CD4-positive, alpha-beta T cell treated with Interleukin-2 at 100 ng/mL for 4 hours (primary cell): ENCODE measurements at places on chromosomes 16 and 17.

- DNase-seq: no peak
These were observed 568 bp upstream of the TNK1 start for GRCh38 chr17:7380321-7380720.

- no peak for DNase-seq
These were observed 2.9 kb upstream of the CLDN9 start for GRCh38 chr16:3009568-3010390.

DNA sequence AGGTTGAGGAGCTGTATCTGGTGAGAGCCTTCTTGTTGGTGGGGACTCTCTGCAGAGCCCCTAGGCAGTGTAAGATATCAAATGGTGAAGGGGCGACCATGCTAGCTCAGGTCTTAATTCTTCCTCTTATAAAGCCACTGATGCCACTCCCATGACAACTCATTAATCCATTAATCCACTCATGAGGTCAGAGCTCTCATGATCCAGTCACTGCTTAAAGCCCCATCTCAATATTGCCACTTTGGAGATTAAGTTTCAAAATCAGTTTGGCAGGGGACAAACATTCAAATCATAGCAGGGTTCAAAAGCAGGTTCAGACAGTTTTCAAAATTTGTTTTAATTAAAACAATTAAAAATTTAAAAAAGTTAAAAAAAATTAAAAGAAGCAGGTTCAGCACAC lies 13.1 kb upstream of the SPECC1 start:
- DNase-seq: no peak

GRCh38 chr16:48558371-48558841 lies 51.6 kb downstream of the N4BP1 start:
- DNase-seq: peak; percentile 31

DNA sequence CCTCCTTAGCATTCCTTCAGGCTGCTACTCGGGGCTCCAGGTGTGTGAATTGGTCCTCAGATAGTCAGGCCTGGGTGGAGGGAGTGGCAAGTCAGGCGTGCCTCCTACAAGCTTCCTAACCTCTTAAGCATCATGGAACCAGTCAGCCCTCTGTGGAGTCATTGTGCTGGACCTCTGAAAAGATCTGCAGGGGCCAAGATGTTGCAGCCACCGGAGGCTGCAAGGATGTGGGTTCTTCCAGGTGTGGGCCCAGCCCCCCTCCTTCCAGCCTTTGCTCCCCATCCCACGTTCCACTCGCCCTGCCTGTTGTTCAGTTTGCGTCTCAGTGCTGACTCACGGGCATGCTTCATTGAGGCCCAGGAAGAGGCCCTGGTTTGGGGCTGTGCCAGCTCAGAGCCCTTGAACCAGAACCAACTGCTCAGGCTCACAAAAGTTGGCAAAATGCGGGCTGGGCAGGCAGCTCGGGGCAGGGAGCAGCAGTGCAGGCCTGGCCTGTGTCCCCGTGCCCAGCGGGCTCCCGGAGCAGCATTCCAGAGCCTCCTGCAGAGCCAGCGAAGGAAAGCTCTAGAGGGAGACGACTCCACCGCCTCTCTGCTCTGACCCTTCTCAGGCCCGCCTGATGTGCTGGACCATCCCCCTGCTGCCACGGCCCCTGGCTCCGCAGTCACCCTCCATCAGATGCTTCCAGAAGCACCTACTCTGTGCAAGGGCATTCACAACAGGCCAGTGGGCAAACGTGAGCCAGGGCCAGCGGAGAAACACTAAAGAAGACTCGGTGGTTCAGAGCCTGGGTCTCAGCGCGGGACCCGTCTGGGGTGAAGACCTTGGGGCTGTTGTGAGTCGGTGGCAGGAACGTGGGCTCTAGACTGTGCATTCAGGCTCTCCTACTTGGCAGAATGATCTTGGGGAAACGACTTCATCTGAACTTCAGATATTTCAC lies 7.5 kb downstream of the LDHD start:
- peak; percentile 72 for DNase-seq

DNA sequence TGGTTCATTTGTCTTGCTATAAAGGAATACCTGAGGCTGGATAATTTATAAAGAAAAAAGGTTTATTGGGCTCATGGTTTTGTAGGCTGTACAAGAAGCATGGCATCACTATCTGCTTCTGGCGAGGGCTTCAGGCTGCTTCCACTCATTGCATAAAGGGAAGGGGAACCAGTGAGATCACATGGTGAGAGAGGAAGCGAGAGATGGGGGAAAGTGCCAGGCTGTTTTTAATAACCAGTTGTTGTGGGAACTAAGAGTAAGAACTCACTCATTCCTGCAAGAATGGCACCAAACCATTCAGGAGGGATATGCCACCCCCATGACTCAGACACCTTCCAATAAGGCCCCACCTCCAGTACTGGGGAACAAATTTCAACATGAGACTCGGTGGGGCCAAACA lies 24.3 kb downstream of the SPECC1 start:
- no peak for DNase-seq

- DNase-seq: no peak
These were observed 165.4 kb downstream of the UTP18 start for GRCh38 chr17:51425773-51426172.

DNA sequence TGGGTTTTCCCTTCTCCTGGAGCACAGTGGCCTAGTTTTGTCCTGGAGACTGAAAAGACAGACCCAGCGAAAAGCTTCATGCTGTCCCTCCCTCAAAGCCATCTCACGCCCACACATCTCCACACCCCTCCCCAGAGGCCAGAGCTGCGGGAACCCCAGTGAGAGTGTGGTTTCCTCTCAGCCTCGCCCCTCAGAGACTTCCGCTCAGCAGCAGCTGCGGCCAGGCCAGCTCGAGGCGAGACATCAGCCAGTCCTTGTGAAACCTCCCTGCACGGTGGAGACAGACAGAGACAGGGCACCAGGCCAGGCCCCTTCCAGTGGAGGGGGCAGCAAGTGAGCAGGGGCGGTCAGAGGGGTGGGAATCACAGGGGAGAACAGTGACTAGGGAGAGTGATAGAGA lies 77.0 kb upstream of the TNRC6C start:
- peak; percentile 76 for DNase-seq
